ENCODE measurements at places on chromosomes 6 and 20.

- DNase-seq: no peak
These were observed 88.6 kb downstream of the MRPL14 start for GRCh38 chr6:44038543-44039065.

GRCh38 chr20:24880356-24880755 is 68.7 kb upstream of the CST7 start:
- no peak for DNase-seq

GRCh38 chr6:144265390-144265789 is 19.7 kb upstream of the UTRN start:
- no peak for DNase-seq

DNA sequence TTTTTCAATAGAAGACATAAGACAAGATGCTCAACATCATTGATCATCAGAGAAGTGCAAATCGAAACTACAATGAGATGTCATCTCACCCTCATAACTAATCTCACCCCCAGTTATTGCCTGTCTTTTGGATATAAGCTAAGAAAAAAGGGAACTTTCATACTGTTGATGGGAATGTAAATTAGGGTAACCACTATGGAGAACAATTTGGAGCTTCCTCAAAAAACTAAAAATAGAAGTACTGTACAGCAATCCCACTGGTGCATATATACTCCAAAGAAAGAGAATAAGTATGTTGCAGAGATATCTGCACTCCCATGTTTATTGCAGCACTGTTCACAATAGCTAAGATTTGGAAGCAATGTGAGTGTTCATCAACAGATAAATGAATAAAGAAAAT is 26.4 kb upstream of the PHF3 start:
- no peak for DNase-seq

GRCh38 chr6:164665328-164665727 is 644.1 kb downstream of the C6orf118 start:
- no peak for DNase-seq

GRCh38 chr6:107323133-107323785 is 136.1 kb downstream of the PDSS2 start:
- DNase-seq: no peak

DNA sequence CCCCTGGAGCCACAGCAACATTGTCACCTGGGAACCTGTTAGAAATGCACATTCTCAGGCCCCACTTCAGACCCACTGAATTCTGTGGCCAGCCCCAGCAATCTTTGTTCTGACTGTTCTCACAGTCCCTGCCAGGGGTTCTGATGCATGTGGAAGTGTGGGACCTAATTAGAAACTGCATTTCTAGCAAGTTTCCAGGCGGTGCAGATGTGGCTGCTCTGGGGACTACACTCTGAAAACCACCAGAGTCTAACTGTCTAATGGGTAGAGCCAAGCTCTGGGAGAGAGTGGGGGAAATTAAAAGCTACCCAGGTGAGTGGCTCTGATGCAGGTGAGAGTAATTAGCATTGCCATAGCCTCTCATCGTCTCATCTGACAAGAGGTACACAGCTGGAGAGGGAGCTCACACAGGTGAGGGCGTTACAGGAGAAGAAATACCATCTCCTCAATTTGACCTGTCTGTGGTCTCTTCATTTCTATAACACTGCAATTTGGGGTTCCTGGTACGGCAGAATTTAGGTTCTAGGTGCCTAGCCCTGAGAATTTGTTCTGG is 66.0 kb downstream of the SNX5 start:
- no peak for DNase-seq

DNA sequence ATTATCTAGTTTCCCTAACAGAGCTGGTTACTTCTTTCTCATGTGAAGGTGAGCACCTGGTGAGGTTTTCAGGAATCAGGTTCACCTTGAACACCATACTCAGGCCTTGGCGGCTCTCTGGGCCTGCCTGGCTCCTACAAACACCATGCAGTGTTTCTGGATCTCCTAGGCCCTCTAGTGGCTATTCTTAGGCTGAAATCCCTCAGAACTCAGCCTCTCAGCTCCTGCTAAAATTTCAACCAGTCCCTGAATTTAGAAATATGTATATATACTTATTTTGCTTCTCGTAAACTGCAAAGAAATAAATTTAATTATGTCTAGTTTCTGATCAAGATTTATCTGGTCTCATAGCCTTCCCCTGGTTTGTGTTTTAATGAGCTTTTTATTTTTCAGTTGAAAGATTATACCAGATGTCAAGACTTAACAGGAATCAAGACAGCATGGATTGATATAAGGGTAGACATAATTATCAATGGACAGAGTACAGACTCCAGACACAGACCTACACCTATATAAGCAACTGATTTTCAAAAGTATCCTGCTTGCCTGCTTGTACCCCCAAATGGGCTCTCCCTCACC is 55.9 kb downstream of the ANKEF1 start:
- peak; percentile 68 for DNase-seq

- DNase-seq: no peak
These were observed 48.8 kb upstream of the CDH22 start for GRCh38 chr20:46357030-46357514.

DNA sequence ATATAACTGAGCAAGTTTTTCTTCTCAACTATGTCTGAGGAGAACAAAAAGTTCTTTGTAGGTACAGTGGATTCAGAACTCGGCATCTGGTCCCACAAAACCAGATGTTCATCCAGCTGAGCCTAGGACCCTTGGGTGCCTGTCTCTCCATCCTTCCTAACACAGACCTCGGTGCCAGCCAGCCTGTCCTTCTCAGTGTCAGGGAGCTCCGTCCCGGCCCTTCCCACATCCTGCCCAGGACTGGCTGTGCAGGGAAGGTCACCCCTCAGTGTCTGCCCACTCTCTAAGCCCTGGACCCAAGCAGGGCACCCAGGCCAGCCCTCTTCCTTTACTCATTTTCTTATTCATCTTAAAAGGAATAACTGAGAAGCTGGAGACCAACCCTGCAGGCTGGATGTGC is 32.0 kb upstream of the AGPAT4 start:
- no peak for DNase-seq

GRCh38 chr20:40691566-40692239 is 2.7 kb upstream of the MAFB start:
- no peak for DNase-seq

DNA sequence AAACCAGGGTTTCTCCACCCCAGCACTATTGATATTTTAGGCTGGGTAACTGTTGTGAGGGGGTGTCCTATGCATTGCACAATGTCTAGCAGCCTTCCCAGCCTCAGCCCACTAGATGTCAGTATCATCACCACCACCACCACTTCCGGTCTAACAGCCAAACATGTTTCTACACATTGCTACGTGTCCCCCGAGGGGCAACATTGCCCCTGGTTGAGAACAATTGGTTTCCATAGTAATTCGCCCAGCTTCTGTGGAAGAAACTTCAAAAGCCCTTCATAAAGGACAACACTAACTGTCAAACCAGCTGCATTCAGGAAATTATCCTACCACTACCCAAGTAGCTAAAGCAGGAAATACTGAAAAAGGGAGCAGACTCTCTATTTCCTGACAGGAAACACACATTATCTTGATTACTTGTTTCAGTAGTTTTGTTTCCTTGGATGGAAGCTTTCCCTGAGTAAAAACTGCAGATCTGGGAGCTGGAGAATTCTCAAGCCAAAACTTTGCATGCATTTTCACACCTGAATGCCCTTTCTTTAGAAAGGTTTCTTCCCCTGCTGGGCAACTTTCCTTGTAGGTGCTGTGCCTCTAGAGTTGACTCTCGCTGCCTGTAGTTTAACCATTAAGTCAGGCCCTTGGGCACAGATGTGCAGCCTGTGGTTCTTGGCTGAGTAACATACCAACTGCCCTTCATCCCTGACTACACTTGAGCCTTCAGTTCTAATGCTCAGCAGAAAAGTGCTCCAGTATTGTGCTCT is 23.6 kb downstream of the PKHD1 start:
- DNase-seq: no peak

DNA sequence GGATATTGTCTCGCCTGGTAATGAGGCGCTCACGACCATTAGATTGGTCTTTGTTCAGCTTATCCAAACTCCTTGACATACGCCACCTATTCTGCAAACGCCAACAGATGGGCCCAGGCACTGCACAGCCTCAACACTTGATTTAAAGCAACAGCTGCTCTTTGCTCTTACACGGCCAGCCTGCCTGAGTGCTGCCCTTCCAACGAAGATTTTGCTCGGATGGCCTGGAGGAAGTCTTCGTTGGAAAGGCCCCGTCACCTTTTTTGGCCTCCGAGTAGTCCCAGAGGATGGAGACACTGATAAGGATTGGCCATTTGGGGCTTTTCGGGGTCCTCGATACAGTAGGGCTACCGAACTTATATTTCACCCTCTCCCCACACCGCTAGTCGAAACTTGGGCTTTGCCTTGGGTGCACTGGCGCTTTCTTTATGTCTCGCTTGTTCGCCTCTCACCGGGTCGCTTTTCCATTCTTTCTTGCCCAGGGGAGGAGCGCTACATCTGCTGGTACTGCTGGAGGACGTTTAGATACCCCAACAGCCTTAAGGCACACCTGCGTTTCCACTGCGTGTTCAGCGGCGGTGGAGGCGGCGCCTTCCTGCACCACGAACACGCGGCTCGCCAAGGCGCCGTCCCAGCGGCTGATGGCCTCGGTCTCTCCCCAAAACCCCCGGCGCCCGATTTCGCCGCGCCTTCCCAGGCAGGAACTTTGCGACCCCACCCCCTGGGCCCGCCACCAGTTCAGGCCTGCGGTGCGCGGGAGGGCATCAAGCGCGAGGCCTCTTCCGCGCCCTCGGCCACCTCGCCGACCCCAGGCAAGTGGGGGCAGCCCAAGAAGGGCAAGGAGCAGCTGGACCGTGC is 6.1 kb downstream of the PRDM13 start:
- no peak for DNase-seq

GRCh38 chr6:116307001-116307400 is 27.3 kb upstream of the TSPYL1 start:
- DNase-seq: no peak

DNA sequence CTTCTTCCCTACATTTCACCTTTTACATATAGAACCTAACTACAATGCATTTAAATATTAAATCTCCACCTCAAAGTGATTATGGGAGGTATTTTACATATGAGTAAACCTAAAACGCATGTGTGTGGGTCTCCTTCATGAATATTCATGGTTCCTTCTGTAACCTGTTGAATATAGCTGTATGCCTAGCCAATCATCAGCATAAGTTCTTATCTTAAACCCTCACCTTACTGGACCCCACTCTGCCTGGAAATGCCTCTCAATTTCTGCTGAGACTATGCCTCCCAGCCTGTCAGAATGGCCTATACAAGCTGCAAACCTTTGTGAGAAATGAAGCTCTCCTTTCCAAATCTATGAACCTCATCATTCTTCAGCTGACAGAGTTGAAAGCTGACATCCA is 21.3 kb downstream of the CEP85L start:
- no peak for DNase-seq

GRCh38 chr6:66189915-66190314 is 482.9 kb upstream of the EYS start:
- no peak for DNase-seq

DNA sequence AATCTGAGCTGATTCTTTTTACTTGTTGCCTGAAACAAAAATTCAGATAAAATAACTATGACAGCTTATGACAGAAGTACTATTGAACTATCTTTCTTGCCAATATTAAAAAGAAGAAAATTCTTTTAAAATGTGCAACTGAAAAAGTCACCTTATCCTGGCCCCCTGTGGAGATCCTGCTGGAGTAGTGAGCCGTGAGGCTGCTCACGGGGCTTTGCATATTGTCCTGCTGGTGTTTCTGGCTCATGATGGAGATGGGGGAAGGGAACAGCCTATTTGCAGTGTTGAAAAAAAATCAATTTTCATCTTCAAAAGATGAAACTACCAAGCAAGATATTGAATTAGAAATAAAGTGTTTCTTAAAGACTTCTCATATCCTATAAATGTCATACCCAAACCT is 216.0 kb downstream of the SAMD5 start:
- no peak for DNase-seq

GRCh38 chr6:53645859-53646258 is 19.7 kb downstream of the KLHL31 start:
- no peak for DNase-seq
